Occipital lobe (tissue), 3 donors: ENCODE measurements at places on chromosomes 12 and 14. TPM values are rescaled to one million over a fixed set of nuclear protein-coding genes. Genes with fewer than 3 reads are reported as not detected.

SCN8A gene
- 51.2 TPM for total RNA-seq

AACS gene
- 25.7 TPM for total RNA-seq

GALNT8 gene
- total RNA-seq = 43.5 TPM

ADCK1 gene
- total RNA-seq = 9.4 TPM

HOXC10 gene
- not detected for total RNA-seq

GRCh38 chr12:3554371-3555115 lies 63.5 kb downstream of the PRMT8 start:
- DNase-seq = no peak

DNA sequence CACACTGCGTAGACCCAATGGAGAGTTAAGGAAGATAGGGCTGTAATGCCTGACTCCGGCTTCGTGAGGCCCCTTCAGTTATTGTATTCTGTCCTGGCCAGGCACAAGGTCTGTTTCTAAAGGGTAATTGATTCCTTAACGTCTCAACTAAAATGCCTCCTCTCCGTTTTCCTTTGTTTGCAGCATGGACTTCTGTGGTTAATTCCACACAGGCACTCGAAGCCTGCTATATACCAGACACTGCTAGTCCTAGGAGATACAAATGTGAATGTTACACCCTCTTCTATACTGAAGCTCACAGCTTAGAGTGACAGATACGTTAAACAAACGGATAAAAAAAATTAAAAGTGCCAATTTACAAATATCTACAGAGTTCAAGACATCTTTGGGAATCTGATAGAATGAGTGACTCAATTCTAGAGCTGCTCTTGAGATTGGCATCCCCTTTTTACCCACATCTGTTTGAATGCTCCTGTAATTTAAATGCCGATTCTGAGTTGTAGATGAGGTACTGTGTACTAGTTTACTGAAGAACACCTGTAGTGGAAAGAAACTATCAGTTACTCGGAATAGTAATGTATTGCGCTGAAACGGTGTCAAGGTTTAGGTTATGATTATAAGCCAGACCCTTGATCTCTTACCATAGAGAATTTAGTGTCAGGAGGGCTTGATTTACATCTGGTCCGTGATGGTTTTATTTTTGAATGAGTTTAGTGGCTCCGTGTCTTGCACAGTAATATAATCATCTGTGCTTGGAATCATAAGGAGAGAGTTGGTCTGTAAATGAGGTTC lies 784 bp downstream of the PSMA6 start:
- no peak for DNase-seq

- DNase-seq = no peak
Observed at GRCh38 chr12:2403221-2403976, 350.6 kb downstream of the CACNA1C start.

GRCh38 chr12:96883571-96883970 lies 23.5 kb upstream of the NEDD1 start:
- no peak for DNase-seq

- DNase-seq = no peak
Observed at GRCh38 chr14:98903371-98903770, 368.6 kb downstream of the BCL11B start.

- DNase-seq = no peak
Observed at GRCh38 chr12:11787933-11788849, 138.7 kb downstream of the ETV6 start.

- DNase-seq = no peak
Observed at GRCh38 chr14:92224358-92224954, 98.5 kb upstream of the SLC24A4 start.

GRCh38 chr12:52925717-52926595 lies 21.1 kb upstream of the KRT8 start:
- no peak for DNase-seq

DNA sequence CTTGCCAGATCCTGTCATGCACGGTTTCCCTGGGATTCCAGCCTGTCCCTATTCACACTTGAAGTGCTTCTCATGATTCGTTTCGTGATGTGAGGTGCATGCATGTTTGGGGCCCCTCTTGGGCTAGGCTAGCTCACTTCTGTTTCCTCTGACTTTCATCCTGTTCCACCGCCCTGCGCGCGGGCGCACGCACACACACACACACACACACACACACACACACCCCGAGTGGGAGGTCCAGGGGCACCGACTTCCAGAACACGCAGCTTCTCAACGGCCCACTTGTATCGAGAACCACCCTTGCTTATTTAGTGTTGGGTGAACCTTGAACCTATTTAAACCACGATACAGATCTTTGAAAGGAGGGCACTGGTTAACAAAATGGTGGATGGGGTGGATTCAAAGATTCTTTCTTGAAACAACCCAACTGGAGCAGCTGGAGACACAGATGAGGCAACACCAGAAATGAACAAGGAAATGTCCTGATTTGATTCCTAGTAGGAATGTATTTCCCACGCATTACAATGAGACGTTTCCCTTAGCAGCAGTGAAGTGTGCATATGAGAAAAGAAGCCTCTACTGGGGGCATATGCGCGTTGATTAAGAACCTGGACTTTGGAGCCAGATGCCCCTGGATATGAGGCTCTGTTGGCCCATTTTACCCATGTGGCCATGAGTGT lies 16.3 kb downstream of the ELK3 start:
- DNase-seq = no peak

GRCh38 chr12:115872212-115872611 lies 405.3 kb downstream of the MED13L start:
- DNase-seq = no peak

GRCh38 chr12:6612247-6612646 lies 5.1 kb upstream of the CHD4 start:
- no peak for DNase-seq

- no peak for DNase-seq
Observed at GRCh38 chr14:69827560-69827959, 30.5 kb upstream of the SLC10A1 start.

DNA sequence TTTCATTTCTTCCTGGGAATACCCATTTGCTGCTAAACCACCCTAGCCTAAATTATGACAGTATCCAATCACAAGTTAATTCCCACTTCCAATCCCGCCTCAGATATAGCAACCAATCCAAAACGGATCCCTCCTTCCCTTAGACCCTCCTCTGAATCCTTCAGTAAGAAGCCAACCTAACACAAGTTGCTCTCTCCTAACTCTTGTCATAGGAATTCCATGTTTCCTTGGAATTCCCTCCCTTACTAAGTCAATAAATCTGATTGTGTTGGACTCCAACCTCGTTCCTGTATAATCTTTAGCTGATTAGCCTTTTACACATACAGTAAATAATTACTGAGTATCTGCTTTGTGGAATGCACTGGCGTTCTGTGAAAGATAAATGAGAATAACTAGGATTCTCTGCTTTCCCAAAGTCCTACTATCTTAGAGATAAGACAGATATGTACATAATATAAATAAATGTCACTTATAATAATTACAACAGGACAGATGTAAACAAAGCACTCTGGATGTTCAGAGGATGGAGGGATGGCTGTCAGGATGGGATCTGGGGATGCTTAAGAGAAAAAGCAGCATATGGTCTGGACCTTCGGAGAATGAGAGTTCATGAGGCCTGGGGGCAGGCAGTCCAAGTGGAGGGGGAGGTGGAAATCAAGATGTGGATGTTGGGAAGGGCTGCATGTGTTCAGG lies 185.8 kb upstream of the SOX5 start:
- DNase-seq = no peak
